ENCODE measurements at places on chromosomes 3 and 15.

GRCh38 chr3:151262871-151263525 is 15.3 kb downstream of the P2RY14 start:
- DNase-seq: no peak

GRCh38 chr15:96349034-96349856 is 18.7 kb downstream of the NR2F2 start:
- no peak for DNase-seq

- no peak for DNase-seq
These were observed 37.2 kb upstream of the THBS1 start for GRCh38 chr15:39543651-39544050.

DNA sequence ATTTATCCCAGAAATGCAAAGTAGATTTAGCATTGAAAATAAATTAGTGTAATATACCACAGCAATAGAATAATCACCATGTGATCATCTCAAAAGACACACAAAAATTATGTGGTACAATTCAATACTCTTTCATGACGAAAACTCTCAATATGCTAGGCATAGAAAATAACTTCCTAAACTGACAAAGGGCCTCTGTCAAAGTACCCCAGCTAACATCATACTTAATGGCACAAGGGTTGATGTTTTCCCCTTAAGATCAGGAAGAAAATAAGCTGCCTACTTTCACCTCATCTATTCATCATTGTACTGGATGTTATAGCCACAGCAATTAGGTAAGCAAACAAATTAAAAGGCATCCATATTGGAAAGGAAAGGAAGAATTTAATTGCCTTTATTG is 22.7 kb upstream of the NIPA2 start:
- no peak for DNase-seq

DNA sequence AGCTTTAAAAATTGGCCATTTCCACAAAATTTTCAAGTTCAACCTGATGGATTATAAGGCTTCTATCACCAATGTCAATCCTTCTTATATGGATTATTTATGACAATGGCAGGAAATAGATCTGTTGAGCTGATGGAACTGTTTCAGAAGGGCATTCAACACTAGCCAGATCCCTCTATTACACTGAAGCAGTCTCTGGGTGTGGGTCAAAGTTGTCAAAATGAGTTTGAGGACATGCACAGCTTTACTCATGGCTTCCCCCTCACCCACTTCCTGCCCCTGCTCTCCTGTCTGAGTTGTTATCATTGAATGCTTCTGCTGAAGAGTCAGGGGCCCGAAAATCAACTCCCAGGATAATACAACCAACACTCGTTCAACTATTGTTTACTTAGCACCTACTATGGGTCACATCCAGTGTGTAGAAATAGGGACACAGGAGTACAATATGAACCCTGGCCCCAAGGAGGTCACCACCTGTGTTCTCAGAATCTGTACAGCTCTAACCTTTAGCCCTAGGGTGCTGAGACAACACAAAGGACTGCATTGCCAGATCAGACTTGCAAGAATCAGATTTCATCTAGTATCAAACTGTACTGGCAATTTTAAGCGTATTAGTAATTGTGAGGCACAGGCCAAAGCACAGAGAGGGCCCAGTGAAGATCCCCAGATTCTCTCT is 41.7 kb upstream of the FAM3D start:
- DNase-seq: no peak

GRCh38 chr15:65192016-65192415 is 6.9 kb upstream of the CLPX start:
- no peak for DNase-seq

DNA sequence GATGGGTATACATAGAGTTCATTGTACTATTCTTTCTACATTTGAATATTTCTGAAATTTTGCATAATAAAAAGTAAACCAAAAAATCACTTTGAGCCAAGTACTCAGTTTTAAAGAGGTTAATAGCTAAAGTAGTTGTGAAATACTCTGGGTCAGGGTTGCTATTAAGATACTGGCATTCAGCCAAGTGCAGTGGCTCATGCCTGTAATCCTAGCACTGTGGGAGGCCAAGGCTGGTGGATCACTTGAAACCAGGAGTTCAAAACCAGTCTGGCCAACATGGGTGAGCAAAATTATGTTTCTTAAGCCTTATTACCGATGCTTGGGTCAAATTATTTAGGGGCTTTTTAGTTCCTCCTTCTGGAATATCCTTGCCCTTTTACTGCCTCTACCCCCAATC is 122.0 kb upstream of the MELTF start:
- DNase-seq: peak; percentile 33

- DNase-seq: no peak
These were observed 56.5 kb upstream of the PARL start for GRCh38 chr3:183941216-183941615.

DNA sequence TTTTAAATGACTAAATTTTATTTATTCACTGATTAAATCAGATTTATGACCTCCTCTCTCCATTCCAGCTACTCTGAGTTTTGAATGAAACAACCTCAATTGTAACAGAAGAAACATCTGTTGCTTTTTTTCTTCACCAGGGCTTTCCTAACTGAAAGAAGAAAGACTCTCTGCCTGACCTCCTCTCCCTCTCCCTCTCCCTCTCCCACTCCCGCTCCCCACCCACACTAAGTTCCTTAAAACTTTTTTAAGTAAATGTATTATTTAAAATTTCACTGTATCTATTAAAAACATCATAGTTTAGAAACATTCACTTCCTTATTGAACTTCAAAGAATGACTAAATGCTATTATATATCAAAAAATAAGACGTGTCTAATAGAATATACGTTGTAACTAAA is 122.0 kb downstream of the TFDP2 start:
- DNase-seq: no peak

DNA sequence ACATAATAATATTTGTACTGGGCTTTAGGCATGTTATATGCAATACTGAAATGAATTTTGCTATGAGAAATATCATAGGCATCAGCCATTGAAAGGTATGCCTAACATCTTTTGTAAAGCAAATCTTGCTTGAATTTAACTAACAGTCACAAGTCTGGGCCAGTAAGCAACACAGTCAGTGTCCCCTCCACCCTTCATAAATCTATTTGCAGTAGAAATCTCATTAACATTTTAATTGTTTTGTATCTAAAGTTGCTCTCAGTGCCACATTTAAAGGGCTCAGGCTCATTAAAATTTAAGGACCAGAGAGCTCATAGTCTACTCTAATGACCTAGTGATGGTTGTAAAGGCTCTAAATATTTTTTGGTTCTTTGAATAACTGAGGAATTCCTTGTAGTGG is 167.2 kb upstream of the GOLIM4 start:
- DNase-seq: no peak

- no peak for DNase-seq
These were observed 91.6 kb upstream of the LIPC start for GRCh38 chr15:58340176-58340575.

DNA sequence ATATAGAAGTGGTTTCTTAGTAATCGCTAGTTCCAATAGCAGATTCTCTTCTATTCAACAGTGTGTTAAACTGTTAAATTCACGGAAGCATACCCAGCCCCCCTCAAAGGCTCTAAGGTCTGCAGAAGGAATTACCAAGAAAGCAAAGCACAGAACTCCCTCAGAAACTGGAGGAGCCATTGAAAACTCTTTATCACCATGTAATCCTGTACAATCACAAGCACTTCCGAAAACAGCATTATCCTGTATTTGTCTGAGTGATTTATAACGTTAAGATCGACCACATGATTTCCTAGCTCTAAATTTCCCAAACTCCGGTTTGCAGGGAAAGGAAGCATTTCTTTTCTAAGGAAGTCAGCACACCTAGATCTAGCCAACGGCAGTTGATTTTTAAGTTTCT is 20.0 kb downstream of the MYO1E start:
- no peak for DNase-seq

GRCh38 chr3:20225769-20226168 is 39.8 kb upstream of the SGO1 start:
- peak; percentile 30 for DNase-seq
